ENCODE measurements at places on chromosomes 12 and 14. TPM values are rescaled to one million over a fixed set of nuclear protein-coding genes. Genes with fewer than 3 reads are reported as not detected.

KIF5A gene
- 0.01 TPM for polyA plus RNA-seq

FAIM2 gene
- polyA plus RNA-seq = not detected

TAS2R42 gene
- not detected for polyA plus RNA-seq

TAS2R19 gene
- polyA plus RNA-seq = 0.29 TPM

KCNH3 gene
- polyA plus RNA-seq = 1.3 TPM

KRT7 gene
- polyA plus RNA-seq = 2.7 TPM

CCDC197 gene
- not detected for polyA plus RNA-seq

NANOG gene
- polyA plus RNA-seq = not detected

COCH gene
- 2.0 TPM for polyA plus RNA-seq

WNK1 gene
- 47.5 TPM for polyA plus RNA-seq

KRT74 gene
- not detected for polyA plus RNA-seq

ENTPD5 gene
- polyA plus RNA-seq = 2.3 TPM

CLEC2A gene
- not detected for polyA plus RNA-seq

PRPH gene
- not detected for polyA plus RNA-seq

NKX2-1 gene
- polyA plus RNA-seq = not detected

LTBR gene
- polyA plus RNA-seq = 56.4 TPM

DDN gene
- not detected for polyA plus RNA-seq

TAS2R9 gene
- not detected for polyA plus RNA-seq

LTBP2 gene
- polyA plus RNA-seq = 0.04 TPM

PRB2 gene
- not detected for polyA plus RNA-seq

R3HDM2 gene
- polyA plus RNA-seq = 7.3 TPM

ARF3 gene
- 88.5 TPM for polyA plus RNA-seq

IFNG gene
- not detected for polyA plus RNA-seq

PDE3A gene
- 0.10 TPM for polyA plus RNA-seq

AICDA gene
- polyA plus RNA-seq = not detected

KRT79 gene
- polyA plus RNA-seq = not detected

PALS1 gene
- polyA plus RNA-seq = 0.95 TPM

FSCB gene
- not detected for polyA plus RNA-seq

SALL2 gene
- not detected for polyA plus RNA-seq

BRF1 gene
- 2.5 TPM for polyA plus RNA-seq

G2E3 gene
- 5.6 TPM for polyA plus RNA-seq

Data from CD14-positive monocyte (primary cell).